ENCODE measurements at places on chromosomes 11 and 22.

- no peak for DNase-seq
Observed at GRCh38 chr22:17366830-17367229, 2.4 kb upstream of the CECR2 start.

DNA sequence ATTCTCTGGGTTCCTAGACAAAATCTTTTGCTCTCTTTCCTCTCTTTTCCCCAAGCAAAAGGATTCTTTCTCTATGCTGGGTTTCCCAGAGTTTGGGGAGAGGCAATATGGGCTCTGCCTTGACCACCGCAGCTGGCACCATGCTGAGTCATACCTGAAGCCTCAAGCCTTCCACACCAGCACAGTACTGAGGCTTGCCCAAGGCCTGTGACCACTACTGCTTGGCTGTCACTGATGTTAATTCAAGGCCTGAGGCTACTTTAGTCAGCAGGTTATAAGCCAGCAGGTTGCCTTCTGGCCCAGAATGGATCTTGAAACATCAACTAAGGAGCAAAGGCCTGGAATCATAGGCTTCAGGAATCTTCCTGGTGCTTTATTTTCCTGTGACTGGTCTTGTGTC is 185.3 kb downstream of the DYNC2H1 start:
- no peak for DNase-seq

GRCh38 chr22:23062616-23063538 is 7.4 kb upstream of the GNAZ start:
- no peak for DNase-seq

DNA sequence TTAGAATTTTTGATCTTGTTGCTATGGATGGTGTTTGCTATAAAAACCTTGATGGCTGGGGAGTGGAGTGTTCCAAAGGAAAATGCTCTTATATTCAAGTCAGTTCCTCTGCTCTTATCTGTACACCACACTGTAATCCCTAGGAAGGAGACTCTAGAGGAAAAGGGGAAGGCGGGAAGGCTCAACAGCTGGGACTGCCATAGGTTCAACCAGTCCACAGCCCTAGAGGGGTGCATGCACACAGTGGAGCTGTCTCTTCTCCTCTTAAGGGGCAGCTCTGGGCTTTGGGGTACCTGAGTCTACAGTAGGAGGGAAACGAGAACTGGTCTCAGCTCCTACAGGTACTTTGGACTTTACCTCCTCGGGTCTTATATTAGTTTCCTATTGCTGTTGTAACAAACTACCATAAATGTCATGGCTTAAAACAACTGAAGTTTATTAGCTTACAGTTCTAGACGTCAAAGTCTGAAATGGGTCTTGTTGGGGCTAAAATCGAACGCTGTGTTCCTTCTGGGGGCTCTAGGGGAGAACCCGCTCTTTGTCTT is 77.2 kb upstream of the ZBED5 start:
- DNase-seq, result no peak

DNA sequence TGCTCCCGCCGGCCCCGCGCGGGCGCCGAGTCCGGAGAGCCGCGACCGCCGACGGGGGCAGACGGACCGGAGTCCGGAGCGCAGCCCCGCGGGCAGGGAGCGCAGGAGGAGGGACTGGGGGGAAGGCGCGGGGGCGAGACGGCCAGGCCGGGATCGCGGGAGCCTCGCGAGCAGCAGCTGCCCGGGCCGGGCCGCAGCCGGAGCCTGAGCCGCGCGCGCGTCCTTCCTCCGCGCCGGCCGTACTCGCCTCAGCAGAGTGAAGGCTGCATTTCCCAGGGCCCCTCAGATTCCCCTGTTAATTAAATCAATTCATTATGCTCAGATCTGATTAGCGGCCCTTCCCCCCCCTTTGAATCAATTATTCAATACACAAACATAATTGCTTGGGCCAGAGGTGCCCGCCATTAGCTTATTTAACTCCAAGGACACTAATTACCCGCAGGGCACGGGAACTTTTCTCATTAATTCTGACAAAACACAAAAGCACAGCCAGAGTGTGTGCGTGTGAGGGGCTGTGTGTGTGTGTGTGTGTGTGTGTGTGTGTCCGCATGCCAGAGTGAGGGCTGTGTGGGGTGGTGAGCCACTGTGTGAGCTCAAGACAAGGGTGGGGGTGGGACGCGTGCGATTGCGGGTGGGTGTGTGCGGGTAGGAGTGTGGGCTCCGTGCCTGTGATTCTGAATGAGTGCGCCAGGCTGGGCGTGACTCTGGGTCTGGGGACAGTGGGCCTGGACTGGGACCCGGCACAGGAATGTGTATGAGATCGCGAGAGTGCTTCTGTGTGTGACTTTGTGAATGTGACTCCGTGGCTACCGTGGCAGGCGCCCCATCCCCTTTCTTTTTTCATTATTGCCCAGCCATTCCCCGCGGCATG is 5.1 kb upstream of the LMO1 start:
- peak; percentile 38 for DNase-seq

DNA sequence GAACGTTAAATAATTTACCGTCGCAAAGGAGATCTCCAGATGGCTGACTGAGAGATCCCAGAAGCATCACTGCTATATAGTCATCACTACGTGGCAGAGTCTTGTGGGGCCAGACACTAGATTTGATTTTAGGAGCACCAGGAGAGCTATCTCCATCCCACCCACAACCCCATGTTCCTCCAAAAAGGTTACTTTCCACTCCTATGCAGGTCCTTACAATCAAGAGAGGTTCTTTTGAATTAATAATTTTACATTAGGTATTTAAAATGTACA is 19.4 kb downstream of the GUCY1A2 start:
- no peak for DNase-seq

DNA sequence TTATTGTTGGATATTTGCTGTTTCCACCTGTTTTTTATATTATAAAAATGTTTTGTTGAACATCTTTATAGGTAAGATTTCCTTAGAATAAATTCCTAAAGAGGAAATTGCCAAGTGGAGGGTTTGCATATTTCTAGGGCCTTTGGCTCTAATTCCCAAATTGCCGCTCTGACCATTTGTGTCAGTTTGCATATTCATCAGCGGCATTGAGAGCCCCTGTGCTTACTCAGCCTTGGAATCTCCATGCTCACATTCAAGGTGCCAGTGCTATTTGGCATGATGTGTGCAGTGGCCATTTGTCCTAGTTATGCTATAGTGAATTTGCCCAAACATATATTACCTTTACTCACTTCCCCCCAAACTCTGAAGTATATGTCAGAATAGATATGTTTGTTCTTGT is 25.5 kb downstream of the KREMEN1 start:
- DNase-seq, result no peak

GRCh38 chr22:35445933-35446332 is 46.0 kb downstream of the MCM5 start:
- no peak for DNase-seq

GRCh38 chr22:42360348-42360747 is 71.9 kb downstream of the NFAM1 start:
- no peak for DNase-seq

DNA sequence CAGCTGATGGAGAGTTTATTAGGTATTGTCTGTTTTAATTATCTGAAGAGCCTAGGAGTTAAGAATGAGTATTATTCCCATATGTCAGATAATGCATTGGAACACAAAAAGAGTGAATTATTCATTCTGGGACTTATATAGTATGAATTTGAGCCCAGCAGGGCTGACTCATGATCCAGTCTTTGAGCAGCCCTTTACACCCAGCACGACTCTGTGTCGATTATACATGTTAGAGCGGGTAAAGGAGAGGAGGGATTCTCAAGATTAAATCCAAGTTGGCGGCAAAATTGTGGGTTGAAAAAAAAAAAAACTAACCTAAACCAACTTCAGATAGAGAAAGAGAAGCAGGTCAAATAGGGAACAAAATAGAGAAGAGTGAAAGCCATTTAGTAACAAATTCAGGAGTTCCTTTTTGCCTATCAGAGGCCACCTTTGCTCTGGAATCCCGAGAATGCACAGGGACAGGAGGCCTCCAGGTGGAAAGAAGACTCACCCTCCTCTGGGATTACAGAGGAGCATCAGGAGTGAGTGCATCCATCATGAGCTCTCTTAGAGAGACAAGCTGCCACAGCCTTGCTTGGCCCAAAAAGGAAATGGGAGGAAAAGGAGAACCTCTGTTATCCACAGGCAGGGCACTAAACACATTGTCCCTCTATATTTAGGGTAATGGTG is 3.1 kb downstream of the MRGPRX1 start:
- DNase-seq, result no peak

DNA sequence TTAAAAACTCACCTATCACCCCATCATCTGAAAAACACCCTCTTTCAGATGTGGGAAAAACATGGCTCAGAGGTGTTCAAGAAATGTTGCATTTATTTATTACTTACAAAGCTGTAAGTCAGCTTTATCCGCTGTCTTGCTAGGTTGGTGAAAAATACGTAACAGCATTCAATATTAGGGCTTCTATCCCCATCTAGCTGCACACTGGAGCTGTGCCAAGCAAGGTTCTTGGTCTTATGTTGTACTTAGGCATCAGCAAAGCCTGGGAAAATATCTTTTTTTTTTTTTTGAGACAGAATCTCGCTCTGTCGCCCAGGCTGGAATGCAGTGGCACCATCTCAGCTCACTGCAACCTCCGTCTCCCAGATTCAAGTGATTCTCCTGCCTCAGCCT is 7.5 kb downstream of the SERPING1 start:
- no peak for DNase-seq

DNA sequence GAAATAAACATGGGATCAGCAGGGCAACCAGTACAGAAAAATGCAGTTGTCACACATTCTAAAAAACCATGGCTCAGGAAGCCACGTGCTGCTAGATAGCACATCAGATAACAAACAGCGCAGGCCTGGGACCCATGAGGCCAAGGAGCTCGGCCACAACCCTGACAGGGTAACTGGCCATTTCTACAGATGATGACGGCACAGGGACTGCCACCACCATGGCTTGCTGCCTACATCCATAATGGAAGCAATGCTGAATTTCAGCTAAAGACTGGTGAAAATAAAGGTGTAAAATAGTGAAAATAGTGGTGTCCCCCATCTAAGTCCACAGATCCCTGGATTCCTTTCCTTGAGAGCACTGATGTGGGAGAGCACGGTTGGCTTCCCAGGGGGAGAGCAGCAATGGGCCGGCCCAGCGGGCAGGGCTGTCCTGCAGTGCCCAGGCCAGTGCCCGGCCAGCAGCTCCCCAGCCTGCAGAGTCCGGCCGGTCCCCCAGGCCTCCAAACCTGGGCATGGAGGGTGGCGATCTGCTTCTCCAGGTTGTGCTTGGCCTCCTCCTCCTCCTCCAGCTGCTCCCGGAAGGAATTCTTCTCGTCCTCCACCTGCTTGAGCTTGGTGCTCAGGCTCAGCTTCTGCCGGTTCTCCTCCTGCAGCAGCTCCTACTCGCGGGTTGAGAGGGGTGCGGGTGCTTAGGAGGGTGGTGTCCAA is 40.0 kb downstream of the APOL1 start:
- no peak for DNase-seq

DNA sequence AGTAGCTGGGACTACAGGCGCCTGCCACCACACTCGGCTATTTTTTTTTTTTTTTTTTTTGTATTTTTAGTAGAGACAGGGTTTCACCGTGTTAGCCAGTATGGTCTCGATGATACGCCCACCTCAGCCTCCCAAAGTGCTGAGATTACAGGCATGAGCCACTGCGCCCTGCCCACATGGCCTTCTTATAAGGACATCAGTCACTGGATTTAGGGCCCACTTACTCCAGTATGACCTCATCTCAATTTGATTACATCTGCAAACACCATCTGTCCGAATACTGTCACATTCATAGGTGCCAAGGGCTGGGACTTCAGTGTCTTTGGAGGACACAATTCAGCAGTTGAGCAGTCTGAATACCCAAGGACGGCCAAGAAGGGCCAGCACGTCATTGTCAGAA is 8.2 kb upstream of the PRR5 start:
- no peak for DNase-seq

DNA sequence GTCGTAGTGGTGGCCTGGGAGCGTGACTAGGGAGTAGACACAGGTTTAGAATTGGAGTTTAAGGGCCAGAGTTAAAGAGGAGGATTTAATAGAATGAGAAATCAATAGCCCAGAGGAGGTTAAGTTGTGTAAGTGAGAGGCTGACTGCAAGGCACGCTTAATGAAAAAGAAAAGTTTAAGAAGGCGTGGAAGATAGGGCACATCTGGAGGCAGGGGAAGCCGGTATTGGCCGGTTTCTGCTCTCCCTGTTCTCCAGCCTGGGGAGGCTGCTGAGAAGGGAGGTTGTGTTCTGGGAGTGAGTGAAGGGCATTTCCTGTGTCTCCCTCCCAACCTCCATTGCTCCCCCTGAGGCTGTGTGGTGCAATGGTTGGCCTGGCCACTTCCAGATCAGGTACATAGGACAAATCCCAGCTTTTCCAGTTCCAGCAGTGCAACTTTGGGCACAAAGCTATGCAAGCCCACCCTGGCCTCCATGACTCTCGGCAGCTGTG is 6.3 kb downstream of the GRIK4 start:
- no peak for DNase-seq

DNA sequence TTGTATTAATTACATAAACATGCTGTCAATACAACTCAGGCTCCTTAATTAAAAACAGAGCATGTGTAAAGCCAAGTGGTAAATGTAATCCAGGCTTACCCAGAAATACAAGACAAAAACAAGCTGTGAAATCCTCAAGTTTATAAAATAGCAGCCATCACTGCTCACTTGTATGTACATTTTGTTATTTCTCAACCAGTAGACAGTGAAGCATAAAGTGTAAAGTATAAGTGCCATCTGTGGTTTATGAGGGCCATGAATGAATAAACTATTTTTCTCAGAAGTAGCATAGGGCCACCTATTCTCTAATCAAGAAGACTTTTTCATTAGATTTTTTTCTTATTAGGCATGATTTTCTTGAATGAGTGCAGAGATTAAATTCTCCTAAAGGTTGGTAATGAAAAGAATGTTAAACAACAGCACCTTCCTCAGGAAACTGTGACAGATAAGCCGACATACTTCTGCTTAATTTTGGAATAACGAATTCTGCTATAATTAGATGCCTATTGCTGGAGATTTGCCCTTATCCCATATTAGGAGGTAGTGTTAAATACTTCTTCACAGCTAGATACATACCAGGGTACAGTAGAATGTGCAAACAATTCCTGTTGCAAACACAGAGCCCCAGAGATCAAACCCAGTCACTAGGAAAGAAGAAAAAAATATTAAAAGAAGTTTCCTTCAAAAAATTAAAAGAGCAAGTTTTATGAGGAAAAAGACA is 13.0 kb downstream of the SLC5A12 start:
- no peak for DNase-seq

GRCh38 chr11:96567176-96567575 is 177.4 kb downstream of the JRKL start:
- DNase-seq, result no peak

- peak; percentile 90 for DNase-seq
Observed at GRCh38 chr11:69301455-69302401, 7.8 kb downstream of the MYEOV start.

Measured in AG08396 (cell line).